HT1080 (cell line): ENCODE measurements at places on chromosomes 2 and 18. TPM values are rescaled to one million over a fixed set of nuclear protein-coding genes. Genes with fewer than 3 reads are reported as not detected.

GRCh38 chr2:136171223-136171622 lies 53.3 kb upstream of the CXCR4 start:
- DNase-seq = no peak

DNA sequence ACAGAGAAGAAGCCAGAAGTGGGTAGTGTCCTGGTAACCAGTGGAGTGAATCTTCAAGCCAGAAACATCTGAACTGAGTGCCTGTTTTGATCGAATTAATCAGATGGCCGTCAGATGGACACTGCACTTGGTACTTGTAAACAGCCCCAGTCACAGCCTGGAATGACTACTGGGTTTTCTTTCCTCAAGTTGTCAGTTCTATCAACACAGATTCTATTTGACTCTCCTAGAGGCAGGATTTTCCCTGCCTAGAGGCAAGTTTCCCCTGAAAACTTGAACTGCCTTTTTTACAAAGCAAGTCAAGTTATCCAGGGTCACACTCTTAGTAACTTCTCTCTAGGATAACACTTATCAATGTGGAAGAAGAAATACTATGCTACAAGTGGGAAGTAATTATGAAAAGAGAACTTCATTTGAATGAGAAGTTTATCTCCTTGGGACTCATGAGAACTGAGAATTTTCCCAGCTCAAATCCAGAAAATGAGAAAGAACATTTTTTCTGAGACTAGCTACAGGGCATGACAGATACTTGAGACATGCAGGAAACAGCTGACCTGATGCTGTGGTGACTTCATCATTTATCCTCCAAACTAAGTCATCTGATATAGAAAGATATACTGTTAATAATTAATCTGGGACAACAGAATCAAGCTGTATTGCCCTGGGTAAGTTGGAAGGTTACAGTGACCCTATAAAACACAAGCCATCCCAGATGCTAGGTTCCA lies 36.0 kb downstream of the SULT1C2 start:
- DNase-seq = peak; percentile 65

DNA sequence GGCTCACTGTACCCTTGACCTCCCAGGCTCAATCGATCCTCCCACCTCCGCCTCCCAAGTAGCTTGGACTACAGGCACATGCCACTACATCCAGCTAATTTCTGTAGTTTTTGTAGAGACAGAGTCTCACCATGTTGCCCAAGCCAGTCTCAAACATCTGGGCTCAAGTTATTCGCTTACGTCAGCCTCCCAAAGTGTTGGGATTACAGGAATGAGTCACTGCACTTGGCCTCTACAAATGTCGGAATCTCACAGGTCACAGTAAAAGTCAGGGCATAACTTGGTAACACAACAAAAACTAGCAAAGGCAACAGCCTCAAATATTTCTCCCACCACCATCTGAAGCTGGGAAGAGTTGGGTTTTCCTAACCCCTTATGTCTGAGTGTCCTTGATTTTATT lies 25.3 kb downstream of the SCG2 start:
- peak; percentile 89 for DNase-seq

DNA sequence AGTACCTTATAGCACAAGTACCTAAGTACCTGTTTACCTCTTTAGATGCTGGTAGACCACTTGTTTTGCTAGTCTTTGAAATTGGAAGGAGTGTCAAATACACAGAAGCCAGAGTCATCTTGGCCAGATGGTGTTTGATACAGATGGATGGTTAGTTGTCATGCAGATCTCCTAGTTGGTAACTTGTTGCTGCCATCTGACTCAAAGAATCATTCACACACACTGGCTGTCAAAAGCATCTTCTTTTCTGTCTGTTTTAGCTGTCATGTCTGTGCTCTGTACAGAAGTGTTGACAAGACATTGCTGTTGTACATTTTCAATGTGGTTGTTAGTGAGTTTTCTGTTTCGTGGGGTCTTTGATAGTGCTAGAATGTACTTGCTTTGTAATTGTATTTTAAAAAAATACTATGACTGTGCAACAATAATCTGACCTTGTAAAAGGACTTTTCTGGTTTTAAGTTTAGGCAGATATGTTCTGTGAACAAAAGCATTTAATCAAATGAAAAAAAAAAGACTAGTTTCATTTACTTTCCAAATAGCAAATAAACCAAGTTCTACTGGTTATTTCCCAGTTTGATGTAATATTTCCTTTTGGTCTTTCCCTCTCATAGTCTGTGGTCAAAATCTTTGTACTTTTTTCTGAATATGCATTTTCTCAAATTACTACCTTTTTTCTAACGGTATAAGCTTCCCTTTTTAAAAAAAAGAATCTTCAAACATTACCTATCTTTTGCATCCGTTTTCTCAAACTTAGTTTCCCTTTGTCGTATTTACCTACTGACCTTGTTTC lies 39.9 kb downstream of the TANK start:
- DNase-seq = no peak

GRCh38 chr18:47280121-47280520 lies 28.7 kb upstream of the SKOR2 start:
- no peak for DNase-seq

- peak; percentile 82 for DNase-seq
These were observed 7.2 kb upstream of the ABCB11 start for GRCh38 chr2:169038338-169038757.

DNA sequence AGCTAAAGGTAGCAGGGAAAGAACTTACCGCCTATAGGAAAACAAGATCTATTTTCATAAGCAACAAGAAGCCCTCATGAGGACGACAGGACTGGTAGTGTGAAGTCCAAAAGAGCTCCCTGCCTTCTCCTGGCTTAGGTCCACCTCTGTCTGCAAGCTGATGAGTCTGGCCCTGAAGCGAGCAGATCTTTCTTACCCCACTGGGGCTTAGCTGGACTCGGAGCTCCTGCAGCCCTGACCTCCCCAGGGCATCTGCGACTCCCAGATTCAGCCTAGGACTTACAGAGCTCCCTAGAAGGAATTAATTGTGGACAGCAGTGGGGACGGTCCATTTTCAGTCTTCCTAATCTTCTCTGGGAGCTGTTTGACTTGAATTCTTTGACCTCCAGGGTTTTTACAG lies 53.7 kb downstream of the MCFD2 start:
- no peak for DNase-seq

GRCh38 chr2:9573840-9574239 lies 18.2 kb upstream of the ADAM17 start:
- no peak for DNase-seq

DNA sequence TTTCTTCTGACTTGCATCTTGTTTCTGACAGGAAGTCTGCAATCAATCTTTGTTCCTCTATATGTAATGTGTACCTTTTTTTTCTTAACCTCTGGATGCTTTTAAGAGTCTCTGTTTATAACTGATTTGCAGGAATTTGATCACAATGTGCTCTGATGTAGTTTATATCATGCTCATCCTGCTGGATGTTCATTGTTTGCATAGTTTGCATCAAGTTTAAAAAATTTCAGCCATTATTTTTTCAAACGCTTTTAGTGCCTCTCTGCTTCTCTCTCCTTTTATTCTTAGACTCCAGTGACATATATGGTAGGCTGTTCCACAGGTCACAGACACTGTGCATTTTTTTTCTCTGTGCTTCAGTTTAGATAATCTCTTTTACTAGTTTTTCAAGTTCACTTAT lies 23.9 kb downstream of the RBKS start:
- DNase-seq = no peak

- no peak for DNase-seq
These were observed 51.0 kb upstream of the NBEAL1 start for GRCh38 chr2:202963712-202964111.

DNA sequence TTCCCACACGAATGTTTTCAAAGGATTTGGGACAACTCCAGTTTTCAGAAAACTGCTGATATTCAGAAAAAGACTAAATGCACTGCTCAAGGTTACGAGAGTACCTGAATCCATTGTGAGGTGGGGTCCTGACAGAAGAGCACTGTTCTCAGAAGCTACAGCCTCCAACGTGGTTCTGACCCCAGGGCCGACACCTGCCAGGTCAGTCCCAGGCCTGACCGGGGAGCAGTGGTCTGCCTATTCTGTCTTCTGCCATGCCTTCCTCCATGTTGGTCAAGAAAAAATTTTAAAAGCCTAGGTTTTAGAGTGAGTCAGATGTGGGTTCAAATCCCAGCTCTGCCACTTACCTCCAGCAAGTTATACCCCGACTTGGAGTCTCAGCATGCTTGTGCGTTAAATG lies 212.3 kb downstream of the BCL11A start:
- no peak for DNase-seq

DNA sequence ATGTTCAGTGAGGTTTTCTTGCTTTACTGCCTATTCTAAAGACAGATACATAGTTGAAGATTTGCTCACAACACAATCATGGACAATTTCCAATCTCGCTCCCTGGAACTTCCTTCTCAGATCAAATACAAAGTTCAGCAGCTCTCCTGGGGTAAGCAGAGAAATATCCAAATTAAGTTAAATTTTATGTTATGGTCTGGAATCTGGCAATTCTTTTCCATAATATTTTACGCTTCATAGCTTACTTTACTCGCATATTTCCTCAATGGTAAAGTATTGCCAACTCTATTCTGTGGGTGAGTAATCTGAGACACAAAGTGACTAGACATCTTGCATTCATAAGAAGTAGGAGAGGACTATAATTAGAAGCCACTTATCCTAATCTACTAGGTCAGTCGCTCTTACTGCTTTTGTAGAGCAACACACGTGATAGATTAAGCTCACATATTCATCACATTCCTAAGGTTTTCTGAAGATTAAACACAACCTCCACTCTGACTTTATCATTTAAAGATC lies 529.4 kb downstream of the CCDC85A start:
- DNase-seq = no peak

DNA sequence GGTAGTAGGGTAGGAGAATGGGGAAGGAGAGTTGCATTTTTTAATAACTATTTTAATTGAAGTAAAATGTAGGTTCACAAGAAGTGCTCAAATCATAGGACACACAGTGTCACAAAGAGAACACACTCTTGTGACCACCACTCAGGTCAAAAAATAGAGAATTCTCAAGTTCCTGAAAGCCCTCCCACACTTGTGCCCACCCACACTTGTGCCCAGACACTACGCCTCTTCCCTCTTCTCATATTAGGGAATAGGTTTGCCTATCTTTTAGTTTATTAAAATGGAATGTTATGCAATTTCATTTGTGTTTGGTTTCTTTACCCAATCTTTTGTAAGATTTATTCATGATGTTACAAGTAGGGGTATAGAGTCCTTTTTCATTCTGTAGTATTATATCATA lies 67.2 kb downstream of the UGGT1 start:
- no peak for DNase-seq

GRCh38 chr2:237440819-237441281 lies 26.9 kb upstream of the COL6A3 start:
- peak; percentile 62 for DNase-seq

DNA sequence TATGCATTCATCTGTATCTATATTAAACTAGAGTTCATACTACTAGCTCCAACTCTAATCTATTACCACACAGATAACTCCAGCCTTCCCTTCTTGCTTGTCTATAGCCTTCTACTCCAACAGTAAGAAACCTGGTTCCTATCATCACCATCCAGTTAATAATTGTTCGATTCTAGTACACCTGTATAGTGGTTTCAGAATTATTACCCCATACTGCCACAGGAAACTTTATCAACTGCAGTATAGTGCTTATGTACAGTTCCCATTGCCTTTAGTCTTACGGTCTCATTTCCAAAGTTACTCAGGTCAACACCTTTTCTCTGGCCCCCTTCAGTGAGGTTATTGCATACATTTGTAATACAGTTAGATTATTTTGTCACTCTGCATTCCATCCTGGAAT lies 14.5 kb downstream of the METTL8 start:
- no peak for DNase-seq

- no peak for DNase-seq
These were observed 110.8 kb downstream of the VIT start for GRCh38 chr2:36807223-36807886.

GRCh38 chr2:19408592-19408991 lies 50.2 kb upstream of the OSR1 start:
- peak; percentile 25 for DNase-seq

DNA sequence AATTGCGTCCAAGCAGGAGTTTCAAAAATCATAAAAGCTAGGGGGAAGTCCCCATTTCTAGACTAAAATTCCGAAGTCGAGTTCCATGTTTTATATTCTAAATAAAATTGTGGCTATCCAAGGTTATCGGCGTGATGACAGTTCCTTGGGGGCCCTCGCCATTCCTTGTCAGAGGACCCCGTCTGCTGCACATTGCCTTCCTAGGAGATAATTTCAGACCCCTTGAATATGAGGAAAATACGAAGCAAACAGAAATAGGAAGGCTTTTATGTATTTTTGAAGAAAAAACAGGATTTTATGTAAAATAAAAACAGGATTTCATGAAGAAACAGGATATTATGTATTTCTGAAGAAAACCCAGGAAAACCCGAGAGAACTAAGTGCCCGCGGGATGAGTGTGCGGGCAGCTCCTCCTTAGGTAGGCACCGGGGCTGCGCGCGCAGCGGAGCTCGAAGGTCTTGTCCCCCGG lies 465 bp upstream of the PLEKHA3 start:
- no peak for DNase-seq

ABCG8 gene
- total RNA-seq = not detected in 2 replicates

ARHGAP15 gene
- 0.13 TPM in 1 of 2 replicates, not detected in the other for total RNA-seq

FEV gene
- not detected in 2 replicates for total RNA-seq

PCBP1 gene
- total RNA-seq = 25.2 and 80.1 TPM in 2 replicates

EIF2B4 gene
- total RNA-seq = 29.8 and 42.1 TPM in 2 replicates

ANKRD30B gene
- not detected in 2 replicates for total RNA-seq

DYNC2LI1 gene
- 4.8 and 7.5 TPM in 2 replicates for total RNA-seq

KCNJ3 gene
- 0.37 TPM in 1 of 2 replicates, not detected in the other for total RNA-seq

EGR4 gene
- total RNA-seq = not detected in 2 replicates

REEP1 gene
- 0.13 TPM in 1 of 2 replicates, not detected in the other for total RNA-seq
